ENCODE measurements at places on chromosomes 3 and 15. TPM values are rescaled to one million over a fixed set of nuclear protein-coding genes. Genes with fewer than 3 reads are reported as not detected.

DNA sequence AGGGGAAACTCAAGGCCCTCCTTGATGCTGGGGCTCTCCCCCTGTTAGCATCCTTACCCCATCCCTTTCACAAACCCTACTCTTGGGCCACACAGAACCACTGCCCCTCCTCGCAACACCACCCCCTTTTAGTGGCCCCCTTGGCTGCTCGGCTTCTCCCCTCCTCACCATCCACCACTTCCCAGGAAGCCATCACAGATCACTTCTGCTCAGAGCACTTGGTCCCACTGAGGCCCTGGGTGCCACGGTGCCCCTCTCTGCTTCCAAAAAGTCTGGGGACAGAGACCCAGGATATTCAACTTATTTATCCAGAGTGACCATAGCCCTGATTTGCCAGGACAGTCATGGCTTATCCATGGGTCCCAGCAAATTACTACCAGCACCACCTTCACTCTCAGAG is 2.4 kb downstream of the RHCG start:
- no peak for DNase-seq

POMGNT2 gene
- total RNA-seq, result 3.5 TPM

- DNase-seq, result no peak
These were observed 50.3 kb upstream of the SLC6A6 start for GRCh38 chr3:14352002-14352627.

FBXO40 gene
- not detected for total RNA-seq

GRCh38 chr3:80580146-80580545 is 812.3 kb upstream of the ROBO1 start:
- DNase-seq, result no peak

- DNase-seq, result no peak
These were observed 6.2 kb downstream of the SEMA3F start for GRCh38 chr3:50161320-50161719.

GRCh38 chr3:104887069-104887468 is 479.6 kb upstream of the ALCAM start:
- DNase-seq, result no peak

- DNase-seq, result no peak
These were observed 146.2 kb downstream of the BBX start for GRCh38 chr3:107668963-107669362.

CKMT1A gene
- not detected for total RNA-seq

DNA sequence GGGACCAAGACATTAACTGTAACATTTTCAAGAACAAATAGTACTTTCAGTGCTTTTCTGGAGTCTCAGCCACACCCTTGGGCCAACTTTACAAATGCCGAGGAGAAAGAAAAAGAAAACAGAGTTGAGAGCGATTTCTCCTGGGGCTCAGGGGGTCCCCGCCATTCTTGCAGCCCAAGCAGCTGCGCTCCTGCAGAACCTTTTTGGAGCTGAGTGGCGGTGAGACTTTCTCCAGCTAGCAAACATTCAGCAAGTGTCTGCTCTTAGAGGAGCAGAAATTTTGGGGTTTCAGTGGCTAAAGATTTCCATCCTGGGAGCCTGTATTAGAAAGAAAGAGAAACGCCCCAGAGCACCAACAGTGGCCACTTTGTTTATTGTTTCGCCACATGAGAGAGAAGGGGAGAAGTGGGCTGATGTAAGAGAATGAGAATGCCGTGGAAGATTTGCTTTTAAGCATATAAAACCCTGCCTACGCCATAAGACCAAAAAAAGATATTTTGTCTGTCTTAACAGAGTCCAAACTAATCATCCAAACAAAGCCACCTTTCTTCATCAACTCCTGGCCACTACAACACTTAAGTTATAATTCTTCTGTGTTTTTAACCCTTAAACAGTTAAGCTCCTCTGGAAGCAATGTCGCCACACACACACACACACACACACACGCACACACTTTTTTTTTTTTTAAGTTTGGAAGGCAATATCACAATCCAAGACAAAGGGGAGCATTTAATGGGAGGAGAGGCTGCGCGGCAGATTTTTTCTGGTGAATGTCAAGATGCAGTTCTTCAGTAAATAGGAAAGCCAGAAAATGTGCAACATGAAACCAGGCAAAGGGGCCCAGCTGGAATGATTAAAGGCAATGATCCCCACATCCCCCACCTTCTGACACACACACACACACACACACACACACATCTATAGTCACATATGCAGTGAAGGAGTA is 19.2 kb downstream of the EID1 start:
- no peak for DNase-seq

RCCD1 gene
- 24.2 TPM for total RNA-seq

- DNase-seq, result no peak
These were observed 106.3 kb upstream of the DLG1 start for GRCh38 chr3:197404754-197405153.

C3orf85 gene
- not detected for total RNA-seq

DNA sequence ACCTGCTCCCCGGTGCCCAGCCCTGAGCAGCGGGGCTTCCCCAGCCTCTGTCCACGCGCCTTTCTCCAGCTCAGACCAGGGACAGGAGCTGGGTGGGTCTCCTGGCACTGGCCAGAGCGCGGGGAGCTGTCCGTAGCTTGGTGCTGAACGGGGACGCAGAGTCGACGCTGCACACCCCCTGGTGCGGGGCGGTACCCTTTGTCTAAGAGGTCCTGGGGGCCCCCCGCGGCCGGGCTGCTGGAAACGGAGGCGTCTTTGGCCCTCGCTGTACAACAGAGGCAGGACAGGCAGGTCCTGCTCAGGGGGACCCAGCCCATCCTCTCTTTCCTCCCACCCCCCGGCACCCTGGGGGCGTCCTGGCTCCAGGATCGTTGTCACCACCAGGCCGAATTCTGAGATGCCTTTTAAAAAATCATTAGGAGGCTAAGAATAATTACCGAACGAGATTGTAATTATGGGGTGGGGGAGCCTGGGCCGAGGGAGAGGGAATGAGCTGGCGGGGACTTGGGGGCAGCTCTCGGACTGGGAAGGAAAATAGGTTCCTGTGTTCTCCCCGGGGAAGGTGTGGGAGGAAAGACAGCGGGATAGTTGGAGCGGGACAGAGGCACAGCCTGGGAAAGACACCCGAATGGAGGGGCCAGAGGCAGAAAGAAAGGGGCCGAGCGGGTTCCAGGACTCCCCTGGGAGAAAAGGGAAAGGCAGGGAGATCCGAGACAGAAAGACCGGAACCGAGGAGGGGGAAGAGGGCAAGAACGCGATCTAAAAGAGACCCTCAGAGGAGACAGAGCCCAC is 4.1 kb upstream of the SKOR1 start:
- peak; percentile 39 for DNase-seq

TNIK gene
- 68.9 TPM for total RNA-seq

GRCh38 chr3:61369678-61370077 is 118.4 kb upstream of the FHIT start:
- no peak for DNase-seq

KNG1 gene
- total RNA-seq, result not detected

GRCh38 chr15:72271895-72272212 is 500 bp downstream of the PARP6 start:
- no peak for DNase-seq

NAALADL2 gene
- total RNA-seq, result 1.4 TPM

GRCh38 chr3:174618368-174619080 is 240.6 kb upstream of the NAALADL2 start:
- no peak for DNase-seq

Data from naive thymus-derived CD4-positive, alpha-beta T cell (primary cell).